Daoy (cell line): ENCODE measurements at places on chromosomes 3 and 15.

DNA sequence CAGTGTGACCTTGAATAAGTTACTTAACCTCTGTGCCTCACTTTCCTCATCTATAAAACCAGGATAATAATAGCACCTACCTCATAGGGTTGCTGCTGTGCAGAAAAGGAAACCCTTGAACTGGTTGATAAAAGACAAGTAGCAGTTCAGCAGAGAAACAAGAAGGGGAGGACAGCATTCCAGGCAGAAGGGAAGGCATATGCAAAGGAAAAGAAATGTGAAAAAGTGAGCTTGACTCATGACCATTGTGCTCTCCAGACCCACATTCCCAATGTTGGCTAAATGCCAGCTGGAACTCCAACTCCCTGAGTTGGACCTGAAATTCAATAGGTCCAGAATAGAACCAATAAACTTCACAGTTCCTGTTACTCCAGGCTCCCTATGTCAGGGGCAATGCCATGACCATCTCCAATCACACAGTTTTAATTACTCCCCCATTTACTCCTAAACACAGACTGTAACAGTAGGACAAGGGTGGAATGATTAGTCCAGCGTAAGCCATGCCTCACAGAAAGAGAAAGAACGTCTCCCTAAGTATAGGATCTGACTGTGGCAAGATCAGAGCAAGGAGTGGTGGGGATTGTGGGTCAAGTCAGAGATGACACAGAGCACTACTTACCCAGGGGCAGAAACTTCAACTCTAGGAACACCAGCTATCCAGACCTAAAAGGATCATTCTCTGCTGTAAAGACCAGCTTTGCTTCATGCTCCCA, 26.9 kb downstream of the PRKAR2A start:
- DNase-seq = peak; percentile 53

DNA sequence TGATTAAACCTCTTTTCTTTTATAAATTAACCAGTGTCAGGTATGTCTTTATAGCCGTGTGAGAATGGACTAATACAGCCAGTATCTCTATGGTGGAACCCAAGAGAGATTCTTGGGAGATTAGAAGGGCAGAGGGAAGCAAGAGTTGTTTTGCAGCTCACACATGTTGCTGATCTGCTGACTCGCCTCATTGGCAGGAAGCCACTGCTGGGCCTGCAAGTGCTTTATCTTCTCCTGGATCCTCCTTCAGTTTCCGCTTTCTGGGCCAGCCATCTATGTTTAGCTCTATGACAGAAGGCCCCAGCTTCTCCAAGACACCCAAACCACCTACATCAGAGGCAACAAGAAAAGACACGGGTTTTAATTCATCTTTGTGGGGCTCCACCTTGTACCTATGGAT, 23.4 kb upstream of the GALNT15 start:
- no peak for DNase-seq

DNA sequence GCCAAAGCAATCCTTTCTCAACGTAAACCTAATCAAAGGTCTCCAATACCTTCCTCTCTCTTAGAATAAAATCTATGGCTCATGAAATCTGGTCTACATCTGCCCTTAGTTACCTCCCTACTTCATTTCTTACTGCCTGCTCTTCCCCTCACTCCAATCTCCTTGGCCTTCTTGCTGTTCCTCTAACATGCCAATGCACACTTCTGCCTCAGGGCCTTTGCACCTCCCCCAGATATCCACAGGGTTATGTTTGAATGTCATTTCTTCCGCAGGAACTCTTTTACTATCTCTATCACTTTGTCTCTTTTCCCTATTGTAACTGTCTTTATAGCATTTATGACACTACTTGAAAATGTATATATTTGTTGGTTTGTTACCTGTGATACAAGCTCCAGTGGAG, 44.3 kb upstream of the PYGO1 start:
- no peak for DNase-seq

DNA sequence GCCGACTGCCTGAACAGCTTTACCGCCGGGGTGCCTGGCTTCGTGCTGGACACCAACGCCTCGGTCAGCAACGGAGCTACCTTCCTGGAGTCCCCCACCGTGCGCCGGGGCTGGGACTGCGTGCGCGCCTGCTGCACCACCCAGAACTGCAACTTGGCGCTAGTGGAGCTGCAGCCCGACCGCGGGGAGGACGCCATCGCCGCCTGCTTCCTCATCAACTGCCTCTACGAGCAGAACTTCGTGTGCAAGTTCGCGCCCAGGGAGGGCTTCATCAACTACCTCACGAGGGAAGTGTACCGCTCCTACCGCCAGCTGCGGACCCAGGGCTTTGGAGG, 815 bp downstream of the SPINT1 start:
- DNase-seq = peak; percentile 20

DNA sequence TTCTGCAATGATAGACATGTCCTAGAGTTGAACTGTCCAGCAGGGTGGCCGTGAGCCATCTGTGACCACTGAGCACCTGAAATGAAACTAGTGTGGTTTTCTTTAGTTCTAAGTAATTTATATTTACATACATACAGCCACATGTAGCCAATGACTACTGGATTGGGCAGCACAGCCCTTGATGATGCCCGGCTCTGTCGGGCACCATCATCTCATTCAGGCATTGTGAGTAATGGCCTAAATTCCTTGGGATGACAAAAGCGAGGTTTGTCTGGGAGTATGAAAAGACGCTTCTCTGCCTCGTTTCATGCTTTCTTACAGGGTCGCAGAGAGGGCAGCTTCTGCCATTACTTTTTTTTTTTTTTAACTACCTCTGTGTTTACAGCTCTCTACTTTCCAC, 251.9 kb upstream of the HES1 start:
- peak; percentile 30 for DNase-seq

DNA sequence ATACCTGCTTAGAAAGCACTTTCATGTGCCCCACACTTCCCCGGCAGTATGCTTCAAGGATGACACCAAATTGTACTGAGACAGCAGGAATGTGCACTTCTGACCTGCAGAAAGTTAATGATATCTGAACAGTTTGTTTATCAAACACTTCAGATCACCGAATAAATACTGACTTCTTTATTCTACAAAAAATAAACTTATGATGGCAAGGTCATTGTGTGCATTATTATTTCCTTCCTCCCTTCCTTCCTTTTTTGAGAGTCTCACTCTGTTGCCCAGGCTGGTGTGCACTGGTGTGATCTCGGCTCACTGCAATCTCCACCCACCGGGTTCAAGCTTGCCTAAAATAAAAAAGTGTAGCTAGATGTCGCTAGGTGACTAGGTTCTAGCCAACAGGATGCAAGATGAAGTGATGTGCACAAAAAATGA, 80.3 kb downstream of the FAIM start:
- no peak for DNase-seq

GRCh38 chr3:152104847-152105415, 163.8 kb upstream of the MBNL1 start:
- DNase-seq = no peak

GRCh38 chr3:127699416-127700300, 26.9 kb downstream of the ABTB1 start:
- no peak for DNase-seq

- no peak for DNase-seq
Observed at GRCh38 chr3:105108823-105109222, 257.9 kb upstream of the ALCAM start.

- DNase-seq = no peak
Observed at GRCh38 chr15:75154461-75155062, 47.1 kb upstream of the C15orf39 start.

DNA sequence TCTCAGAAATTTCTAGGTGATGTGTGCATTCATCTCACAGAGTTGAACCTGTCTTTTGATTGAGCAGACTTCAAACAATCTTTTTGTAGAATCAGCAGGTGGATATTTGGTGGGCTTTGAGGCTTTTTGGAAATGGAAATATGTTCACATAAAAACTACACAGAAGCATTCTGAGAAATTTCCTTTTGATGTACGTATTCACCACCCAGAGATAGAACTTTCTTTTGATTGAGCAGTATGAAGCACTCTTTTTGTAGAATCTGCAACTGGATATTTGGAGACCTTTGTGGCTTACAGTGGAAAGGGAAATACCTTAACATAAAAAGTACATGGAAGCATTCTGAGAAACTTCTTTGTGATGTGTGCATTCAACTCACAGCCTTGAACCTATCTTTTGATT, 3515.0 kb downstream of the GOLGA6L6 start:
- DNase-seq = no peak

DNA sequence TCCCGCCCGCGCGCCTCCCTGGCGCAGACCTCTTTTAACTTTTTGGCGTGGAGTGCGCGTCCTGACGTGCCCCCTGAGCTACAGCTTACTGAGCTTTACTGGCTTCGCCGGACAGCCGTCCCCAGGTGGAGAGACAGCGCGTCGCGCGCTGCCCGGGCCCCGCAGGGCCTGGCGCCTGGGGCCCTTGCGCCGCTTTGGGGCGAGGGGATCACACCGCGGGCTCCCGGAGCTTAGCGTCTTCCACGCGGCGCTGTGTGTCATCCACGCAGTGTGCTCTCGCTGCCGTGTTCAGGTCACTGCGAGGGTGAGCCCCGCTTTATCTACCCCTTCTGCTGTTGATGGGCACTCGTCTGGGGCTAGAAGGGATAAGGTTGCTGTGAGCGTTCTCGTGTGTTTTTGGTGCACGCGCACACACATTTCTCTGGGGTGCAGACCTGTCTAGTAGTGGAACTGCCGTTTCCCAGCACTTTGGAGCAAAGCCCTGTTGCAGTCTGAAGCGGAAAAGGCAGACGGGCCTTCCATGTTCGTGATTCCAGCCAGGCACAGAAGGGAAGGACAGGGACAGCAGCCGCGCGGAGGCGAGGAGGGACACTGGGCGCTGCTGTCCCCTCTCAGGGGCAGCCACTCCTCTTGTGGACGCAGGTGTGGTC, 33.1 kb upstream of the ALDH1L1 start:
- DNase-seq = no peak

- peak; percentile 39 for DNase-seq
Observed at GRCh38 chr3:150721285-150722130, 17.8 kb upstream of the ERICH6 start.

- no peak for DNase-seq
Observed at GRCh38 chr3:39064646-39065045, 12.8 kb downstream of the WDR48 start.

DNA sequence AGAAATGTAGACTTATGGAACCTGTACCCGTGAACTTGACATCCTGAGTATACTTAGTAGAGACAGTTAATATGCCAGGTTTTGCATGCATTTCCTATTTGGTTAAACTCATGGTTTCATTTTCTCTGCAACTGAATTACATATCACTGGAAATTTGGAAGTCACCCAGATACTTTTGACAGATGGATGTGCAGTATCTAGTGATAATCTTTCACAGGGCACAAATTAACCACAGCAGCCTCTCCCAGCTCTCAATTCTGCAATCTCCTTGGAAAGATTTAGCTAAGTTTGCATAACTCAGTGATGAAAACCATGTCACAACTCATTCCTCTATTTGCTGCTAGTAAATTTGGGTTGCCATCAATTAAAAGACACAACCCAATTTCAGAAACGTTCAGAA, 162.3 kb upstream of the TPM1 start:
- DNase-seq = no peak

GRCh38 chr3:55167586-55168317, 239.9 kb upstream of the LRTM1 start:
- DNase-seq = peak; percentile 60

DNA sequence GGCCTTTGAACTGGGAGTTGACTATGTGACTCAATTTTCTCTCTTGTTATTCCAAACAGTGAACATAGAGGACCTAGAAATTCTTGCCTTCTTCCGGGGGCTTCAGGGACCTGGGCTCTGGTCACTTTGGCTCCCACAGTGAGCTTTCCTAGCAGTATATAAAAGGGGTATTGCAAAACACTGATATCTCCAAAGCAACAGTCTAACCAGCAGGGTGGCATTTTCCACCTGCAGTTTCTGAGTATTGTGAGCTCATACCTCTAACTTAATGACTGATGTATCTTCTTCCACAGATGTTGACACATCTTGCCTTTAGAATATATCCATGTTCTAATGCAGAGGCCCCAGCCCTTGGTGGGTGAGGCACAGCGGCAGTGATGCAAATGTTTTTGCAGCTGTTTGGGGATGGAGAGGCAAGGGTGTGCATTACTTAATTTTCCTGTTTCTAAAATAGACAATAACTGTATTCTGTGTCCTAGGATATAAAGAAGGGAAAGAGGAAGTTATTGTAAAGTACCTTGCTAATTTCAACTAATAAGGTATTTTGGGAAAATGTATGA, 45.7 kb upstream of the ADGRG7 start:
- no peak for DNase-seq

DNA sequence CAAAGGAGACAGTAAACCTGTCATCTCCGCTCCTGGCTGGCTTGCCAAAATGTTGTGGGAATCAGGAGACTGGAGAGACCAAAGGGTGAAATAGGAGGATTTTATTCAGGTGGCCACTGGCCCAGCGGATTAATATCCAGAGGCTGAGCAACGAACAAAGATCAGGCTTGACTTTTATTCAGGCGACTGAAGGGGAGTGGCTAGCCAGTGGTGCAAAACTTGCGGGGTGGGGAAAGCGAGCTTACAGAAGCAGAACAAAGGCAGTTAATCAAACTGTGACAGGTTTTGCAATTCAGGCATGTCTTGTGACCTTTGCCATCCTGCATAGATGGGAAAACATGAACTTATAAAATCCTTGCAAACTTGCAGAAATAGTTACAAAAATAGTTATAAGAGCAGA, 19.8 kb upstream of the ACAD9 start:
- no peak for DNase-seq

GRCh38 chr15:75577401-75578172, 1.5 kb downstream of the PTPN9 start:
- DNase-seq = peak; percentile 22

GRCh38 chr3:174397848-174398247, 461.3 kb upstream of the NAALADL2 start:
- DNase-seq = no peak

GRCh38 chr3:66463054-66463631, 37.7 kb downstream of the LRIG1 start:
- DNase-seq = no peak

DNA sequence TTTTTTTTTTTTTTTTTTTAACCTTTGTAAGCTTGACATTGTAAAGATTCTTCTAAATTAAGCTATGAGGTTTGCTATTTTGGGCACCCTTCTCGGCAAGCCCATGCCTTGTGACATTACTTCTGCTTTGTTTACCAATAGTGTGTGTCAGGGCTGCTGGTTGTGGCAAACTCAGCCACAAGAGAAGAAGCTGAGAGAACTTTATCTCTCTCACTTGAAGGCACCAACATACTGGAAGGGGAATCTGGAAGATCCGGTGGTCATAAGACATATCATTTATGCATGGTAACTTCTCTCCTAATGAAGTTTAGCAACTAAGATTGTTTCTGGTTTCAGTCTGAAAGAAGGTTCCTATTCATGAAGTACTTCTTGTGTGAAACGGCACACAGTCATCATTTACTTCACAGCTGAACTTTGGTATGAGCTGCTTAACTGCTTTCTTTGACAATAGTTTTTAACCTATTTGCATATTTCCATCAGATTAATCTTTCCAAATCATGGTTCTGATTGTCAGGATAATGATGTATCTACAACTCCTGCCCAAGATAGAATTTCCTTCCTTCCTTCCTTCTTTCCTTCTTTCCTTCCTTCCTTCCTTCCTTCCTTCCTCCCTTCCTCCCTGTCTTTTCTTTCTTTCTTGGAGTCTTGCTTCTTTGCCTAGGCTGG, 189.3 kb downstream of the NFKBIZ start:
- DNase-seq = no peak

GRCh38 chr3:10283638-10284037, 9.1 kb downstream of the GHRL start:
- no peak for DNase-seq
